Foreskin keratinocyte (primary cell): ENCODE measurements at places on chromosomes 3 and 15. TPM values are rescaled to one million over a fixed set of nuclear protein-coding genes. Genes with fewer than 3 reads are reported as not detected.

GRCh38 chr3:135145581-135145980 is 350.5 kb downstream of the EPHB1 start:
- no peak for DNase-seq

DNA sequence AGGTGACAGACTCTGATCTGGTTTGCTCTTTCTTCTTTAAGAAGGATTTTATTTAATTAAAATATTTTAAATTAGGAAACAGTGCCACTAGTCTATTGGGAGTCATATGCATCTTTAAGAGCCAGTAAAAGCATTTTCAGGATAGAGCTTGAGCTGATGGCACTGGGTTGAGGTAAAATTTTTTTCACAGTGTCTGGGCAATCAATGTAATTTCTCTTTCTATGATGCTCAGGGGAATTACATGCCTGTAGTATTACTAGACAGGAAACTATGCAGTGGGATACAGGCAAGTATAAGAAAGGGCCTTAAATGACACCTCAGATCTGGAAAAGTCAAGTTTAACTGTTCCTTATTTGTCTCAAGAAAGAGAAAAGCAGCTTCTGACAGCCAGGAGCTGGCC is 76.4 kb downstream of the GAP43 start:
- no peak for DNase-seq

DNA sequence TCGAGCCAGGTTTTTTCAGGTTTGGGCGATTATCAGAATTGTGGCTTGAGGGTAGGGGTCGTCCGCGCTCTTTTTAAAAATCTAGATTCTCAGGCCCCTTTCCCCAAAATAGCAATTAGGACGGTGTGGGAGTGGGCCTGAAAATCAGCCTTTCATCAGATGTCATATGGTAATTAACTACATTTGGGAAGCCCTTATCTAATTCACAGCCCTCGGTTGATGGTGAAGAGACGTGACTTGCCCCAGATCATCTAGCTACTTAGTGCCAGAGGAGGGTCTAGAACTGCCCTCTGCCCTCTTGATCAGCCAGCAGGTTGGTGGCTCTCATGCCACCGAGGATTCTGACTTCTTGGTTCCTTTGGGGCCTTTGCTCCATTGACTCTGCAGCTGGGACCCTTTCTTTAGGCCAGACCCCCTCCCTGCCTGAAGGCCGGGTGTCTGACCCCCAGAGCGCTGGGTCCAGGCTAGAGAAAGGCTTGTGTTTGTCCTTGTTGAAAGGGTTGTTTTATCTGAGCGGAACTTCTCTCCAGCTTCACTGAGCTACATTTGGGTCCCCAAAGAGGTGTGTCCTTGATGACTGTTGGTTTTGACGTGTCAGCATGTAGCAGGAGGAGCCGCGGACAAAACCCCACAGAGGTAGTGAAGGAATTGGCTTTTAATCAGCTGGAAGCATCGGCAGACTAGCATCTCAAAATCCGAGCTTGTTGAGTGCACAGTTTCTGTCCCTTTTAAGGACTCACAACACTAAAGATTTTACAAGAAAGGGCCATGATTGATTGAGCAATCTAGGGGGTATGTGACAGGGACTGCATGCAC is 857 bp downstream of the AEN start:
- no peak for DNase-seq

Gene FAH
- total RNA-seq: 21.8 and 25.8 TPM in 2 replicates

DNA sequence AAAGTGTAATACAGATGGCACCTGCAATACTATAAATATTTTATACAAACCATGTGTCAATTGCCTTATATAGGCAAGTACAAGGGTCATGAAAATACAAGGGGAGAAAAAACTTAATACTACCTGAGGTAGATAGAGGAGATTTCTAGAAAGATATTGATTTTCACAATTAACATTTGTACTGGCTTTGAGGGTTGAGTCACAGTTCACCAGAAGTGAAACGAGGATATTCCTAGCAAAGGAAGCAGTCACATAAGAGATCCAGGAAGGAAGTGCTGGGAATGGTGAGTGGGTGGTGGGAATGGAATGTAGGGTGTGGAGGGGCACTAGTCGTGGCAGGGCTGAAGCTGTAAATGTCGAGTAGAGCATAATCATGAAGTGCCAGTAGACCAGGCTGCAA is 108.7 kb downstream of the P2RY1 start:
- peak; percentile 70 for DNase-seq

DNA sequence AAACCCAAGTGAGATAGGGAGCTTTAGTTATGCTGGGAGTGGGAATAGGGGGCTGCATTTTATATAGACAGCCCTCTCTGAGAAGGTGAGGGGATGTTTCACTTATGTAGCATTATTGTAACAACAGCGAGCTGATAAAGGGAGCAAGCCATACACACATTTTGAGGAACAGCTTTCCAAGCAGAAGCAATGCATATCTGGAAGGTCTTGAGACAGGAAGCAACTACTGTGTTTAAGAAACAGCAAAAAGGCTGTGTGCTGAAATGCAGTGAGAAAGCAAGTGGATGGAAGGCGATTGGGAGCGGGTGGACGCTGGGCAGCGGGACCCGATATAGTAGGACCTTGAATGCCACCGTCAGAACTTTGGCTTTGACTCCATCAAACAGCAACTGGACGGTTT is 155.9 kb upstream of the TBL1XR1 start:
- no peak for DNase-seq

Gene SPINT1
- 107 and 121 TPM in 2 replicates for total RNA-seq

Gene LRTM1
- not detected in 2 replicates for total RNA-seq
